ENCODE measurements at places on chromosomes 11 and 22.

GRCh38 chr11:12017865-12018453, 9.5 kb upstream of the DKK3 start:
- DNase-seq: no peak

GRCh38 chr22:45522462-45522861, 19.8 kb downstream of the FBLN1 start:
- DNase-seq: no peak

- DNase-seq: peak; percentile 100
Measured at GRCh38 chr11:44861849-44862557, 88.7 kb downstream of the TP53I11 start.

DNA sequence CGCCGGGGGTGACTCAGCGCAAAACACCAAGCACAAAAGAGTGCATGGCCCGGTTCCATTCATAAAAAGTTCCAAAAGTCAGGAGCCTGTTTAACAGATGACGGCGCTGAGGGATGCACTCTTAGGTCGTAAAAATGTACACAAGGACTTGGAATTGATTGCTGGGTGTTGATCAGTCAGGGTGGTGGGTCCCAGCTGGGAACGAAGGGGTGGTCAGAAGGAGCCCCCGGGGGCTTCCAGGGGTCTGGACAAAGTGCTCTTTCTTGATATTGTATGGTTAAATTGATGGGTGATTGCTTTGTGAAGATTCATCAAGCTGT, 20.7 kb downstream of the IFITM10 start:
- no peak for DNase-seq

DNA sequence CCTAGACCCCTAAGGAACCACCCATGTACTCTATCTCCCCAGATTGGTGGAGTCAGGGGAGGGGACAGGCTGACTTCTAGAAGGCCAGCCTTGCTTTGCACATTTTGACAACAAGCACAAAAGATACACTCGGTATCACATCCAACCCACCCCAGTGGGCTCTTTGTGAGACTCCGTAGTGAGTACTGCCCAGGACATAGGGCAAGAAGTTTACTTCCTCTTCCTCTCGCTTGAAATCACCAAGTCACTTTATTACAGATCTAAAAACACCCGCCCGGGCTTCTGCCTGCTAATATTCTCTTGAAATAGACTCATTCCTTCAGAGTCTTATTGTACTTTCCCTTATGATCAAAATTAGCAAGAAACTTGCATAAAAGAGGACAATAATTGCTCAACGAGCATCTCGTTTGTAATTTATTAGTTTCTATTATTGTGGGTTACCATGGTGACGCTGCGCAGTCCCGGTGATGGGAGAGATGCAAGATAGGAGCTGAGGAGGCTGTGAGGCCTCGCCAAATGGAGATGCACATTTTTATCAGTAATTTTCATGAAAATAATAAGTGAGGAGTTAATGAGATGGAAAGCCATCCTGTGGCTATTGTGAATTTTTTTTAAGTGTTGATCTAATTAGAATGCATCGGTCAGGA, 96.9 kb downstream of the FEZ1 start:
- no peak for DNase-seq

- DNase-seq: no peak
Measured at GRCh38 chr11:2002042-2002776, 4.6 kb upstream of the H19 start.

DNA sequence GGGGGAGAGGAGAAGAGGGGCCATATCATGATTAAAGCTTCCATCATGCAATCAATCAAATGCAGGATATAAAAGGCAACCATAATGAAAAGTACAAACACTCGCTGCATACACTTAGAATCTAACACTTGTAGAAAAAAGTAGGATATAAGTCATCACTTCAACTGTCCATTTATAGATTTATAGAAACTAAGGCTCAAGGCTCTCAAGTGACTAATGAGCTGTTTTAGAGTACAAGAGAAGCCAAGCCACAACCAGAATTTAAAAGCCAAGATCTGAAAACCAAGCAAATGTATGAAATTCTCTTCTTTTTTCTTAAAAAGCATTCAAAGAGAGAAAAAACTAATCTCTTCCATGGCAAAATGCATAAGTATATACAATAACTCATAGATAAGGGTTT, 160.2 kb upstream of the BLID start:
- DNase-seq: peak; percentile 36

DNA sequence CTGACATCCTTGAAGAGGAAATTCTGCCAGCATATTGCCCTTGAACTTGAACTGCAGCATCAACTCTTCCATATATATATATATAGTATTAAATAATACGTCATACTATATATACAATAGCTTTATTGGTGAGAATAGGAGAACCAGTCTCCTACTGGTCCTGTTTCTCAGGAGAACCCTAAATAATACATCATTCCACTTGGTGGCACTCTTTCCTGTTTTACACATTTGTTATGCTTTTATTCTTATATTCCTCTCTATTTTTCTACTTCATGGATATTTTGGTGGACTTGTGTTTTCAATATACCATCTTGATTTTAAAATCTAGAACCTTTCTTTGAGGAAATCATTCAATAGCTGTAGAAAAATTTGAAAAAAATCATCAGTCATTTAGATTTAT, 193.3 kb downstream of the TRPC6 start:
- peak; percentile 1 for DNase-seq

GRCh38 chr11:129143335-129143734, 48.8 kb downstream of the ARHGAP32 start:
- DNase-seq: peak; percentile 99

DNA sequence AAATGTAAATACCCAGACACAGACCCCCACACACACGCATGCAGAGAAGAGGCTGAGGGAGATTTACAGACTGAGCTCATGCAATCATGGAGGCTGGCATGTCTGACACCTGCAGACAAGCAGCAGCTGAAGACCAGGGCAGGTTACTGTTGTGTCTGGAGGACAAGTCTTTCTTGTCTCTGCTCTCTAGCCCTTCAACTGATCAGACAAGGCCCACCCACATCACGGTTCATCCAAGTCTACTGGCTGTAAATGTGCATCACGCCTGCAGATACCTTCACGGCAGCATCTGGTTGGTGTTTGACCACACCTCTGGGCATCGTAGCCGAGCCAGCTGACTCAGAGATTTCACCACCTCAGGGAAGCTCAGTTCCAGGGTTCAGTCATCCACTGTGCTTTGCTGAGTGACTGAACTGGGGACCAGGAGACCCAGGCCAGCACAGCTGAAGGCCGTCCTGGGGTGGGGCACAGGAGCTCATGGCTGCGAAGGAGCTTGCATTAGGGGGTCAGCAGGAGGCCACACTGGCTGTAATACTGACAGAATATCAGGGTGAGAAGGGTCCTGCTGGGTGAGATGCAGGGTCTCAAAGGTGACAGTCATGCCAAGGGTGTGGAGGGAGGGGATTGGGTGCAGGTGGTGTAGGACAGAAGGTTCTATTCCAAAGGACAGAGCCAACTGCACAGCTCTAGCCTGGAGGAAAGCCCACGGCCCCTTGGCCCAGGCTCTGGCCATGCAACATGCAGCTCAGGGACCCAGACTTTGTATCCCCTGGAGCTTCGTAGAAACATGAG, 304.9 kb downstream of the BRD1 start:
- no peak for DNase-seq

Data from fibroblast of upper back skin (primary cell).